ENCODE measurements at places on chromosomes 11 and 22.

DNA sequence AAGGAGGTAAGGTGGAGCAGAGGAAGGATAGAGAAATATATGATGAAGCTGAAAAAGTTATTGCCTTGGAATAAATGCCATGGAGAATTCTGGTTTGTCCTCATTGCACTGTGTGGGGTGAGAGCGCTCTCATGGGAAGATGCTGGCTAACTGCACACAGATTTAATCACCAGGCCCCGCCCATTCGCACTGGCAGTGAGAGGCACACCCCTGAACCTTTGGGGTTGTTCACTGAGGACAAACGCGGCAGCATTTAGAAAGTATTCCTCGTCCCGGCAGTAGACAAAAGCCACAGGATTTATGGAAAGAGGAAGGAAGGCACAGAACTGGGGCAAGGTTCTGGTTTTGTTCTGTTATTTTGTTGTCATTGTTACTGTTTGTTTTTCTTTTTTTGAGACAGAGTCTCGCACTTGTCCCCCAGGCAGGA lies 70.2 kb downstream of the MED15 start:
- no peak for DNase-seq

DNA sequence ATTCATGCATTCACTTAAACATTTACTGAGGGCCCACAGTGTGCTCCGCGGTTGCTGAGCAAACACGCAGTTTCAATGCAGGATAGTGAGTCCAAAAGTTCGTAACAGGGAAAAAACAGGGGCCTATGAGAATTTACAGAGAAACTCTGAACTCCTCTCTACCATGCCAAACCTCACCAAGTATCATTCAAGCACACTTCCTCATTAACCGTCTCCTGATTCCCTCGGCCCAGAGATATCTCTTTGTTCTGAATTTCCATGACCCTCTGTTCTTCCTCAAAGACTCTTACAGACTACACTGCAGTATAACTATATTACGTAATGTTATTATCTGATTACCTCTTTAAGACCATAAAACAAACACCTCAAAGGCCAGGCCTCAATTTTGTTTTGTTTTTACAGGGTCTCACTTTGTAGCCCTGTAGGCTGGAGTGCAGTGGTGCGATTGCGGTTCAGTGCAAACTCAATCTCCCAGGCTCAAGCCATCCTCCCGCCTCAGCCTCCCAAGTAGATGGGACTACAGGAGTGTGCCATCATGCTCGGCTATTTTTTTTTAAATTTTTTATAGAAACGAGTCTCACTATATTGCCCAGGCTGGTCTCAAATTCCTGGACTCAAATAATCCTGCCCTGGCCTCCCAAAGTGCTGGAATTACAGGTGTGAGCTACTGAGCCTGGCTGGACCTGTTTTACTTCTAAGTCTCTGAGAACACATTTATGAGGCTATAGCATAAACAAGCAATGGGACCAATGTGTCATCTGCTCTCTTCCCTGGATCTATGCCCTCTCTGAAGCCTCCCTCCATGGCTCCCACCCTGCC lies 3.6 kb downstream of the HPS4 start:
- no peak for DNase-seq

- DNase-seq: no peak
Measured at GRCh38 chr22:30881361-30882183, 87.0 kb downstream of the MORC2 start.

- DNase-seq: no peak
Measured at GRCh38 chr11:102138223-102138622, 28.0 kb downstream of the YAP1 start.

GRCh38 chr11:44595006-44595405 lies 29.5 kb downstream of the CD82 start:
- no peak for DNase-seq

GRCh38 chr22:24938741-24939341 lies 7.7 kb downstream of the LHFPL7 start:
- no peak for DNase-seq

DNA sequence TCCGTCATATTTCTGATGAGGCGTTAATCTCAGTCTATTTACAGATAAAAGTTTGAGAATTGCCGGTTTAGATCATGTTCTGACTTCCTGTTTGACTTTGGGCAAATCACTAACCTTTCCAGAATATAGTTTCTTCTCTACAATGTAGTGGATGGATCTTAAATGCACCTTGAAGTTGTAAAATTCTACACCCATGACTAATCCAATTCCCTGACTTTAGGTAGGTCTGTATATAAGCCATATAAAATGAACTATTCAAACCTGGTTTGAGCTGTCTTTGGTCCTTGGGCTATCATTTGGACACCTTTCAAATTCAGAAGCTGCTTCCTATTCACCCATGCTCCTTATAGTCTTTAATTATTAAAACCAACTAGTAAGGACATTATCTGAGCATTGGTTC lies 52.2 kb upstream of the BLID start:
- no peak for DNase-seq

DNA sequence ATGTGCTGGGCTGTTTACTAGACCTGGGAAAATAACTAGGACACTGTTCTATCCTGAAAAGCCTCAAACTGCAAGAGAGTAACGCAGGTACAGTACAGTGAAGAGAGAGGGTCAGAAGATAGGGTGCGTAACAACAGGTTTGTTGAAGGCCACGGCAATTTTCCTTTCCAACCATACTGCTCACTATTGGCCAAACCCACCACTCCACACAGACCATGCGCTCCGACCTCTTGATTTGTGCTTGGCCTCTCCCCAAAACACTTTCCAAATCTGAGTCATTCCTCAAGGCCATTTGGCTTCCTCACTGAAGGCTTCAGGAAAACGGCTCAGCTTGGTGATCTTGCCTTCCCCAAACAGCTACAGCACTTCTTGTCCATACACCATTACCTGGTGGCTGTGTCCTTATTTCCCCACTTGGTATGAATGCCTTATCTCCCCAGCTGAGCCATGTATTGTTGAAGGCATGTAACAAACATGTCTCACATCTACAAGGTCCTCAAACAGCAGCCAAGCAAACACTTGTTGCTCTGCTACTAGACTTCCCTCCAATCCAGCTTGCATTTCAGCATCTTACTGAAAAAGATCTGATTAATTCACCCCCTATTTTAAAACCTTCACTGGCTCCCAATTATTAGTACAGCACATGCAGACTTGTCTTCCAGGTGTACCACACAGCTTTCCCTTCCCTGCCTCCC lies 40.9 kb downstream of the TCF20 start:
- DNase-seq: no peak

DNA sequence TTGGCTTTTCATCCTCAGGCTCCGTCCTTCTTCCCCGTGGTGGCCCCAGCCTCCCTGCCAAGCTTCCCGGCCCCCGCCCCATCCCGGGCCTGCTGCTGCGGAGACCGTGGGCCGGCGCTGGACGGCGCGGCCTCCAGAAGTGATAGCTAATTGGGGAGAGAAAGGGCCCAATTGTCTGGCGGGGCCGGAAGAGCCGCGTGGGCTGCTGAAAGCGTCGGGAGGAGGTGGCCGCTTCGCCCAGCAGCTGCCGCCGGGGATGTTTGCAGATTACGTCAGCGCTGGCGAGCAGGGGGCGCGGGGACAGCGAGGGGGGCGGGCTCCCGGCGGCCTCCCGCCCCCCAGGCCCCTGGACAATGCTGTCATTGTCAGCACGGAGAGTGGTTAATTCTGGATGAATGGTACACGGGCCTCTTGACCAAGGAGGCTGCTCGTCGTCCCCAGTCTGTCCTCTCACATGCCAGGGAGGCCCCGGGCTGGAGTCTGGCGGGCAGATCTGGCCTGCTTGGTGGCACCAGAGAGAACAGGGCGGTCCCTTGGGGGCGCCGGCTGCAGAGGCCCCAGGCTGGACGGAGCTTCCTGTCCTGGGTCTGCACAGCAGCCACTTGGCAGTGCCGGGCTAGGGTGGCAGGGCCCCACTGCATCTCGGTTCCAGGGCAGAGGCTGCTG lies 1.6 kb downstream of the SMIM38 start:
- peak; percentile 84 for DNase-seq

- DNase-seq: no peak
Measured at GRCh38 chr22:21876486-21877176, 9.2 kb upstream of the MAPK1 start.

DNA sequence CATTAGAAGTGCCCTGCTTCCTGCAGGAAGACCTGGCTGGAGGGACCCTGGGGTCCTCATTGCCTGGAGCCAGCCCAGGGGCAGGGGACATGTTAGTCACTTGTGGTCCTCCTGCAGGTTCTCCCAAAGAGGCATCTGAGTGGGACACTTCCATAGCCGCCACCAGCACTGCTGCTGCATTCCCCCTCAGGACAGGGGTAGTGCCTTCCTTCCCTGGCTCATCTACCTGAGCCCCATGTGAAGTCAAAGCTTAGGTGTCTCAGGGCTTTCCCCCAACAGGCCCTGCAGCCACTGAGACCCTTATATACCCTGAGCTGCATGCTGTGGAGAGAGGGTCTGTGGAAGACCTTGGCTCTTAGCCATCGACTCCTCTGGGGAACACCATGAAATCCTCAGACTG lies 45.0 kb upstream of the VPREB1 start:
- DNase-seq: no peak

DNA sequence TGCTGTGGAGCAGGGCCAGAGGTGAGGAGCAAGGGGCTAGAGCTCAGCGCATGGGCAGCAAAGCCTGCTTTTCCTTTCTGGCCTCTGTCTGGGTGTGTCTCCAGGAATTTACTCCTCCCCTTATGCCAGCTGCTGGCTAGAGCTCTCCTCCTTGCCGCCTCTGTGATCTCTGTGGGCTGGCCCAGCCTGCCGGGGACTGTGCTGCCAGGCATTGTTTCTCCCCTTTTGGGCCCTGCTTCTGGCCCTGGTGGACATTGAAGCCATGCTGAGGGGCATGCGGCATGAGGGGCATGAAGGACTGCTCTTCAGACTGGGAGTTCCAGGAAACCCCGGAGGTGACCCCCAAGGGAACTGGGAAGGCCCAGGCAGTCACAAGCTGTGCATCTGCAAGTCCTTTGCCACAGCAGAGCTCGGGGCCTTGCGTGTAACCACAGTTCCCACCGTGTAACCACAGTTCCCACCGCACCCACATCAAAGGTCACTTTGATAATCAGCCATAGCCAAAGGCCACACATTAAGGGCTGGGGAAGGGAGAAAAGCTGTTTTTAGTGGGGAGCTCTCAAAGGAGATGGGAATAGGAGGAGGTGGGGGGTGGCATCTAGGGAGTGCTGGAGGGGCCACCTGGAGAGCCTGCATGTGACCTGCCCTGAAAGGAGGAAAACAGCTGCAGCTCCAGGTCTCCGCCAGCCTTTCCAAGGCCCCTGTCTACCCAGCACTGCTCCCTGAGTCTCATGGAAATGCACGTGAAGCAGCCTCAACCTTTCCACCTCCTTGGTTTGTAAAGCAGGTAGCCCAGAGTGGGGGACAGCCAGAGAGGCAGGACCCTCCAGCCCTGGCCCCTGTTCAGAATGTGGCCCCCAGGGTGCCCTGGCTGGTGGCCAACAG lies 62.3 kb downstream of the PPFIBP2 start:
- no peak for DNase-seq

DNA sequence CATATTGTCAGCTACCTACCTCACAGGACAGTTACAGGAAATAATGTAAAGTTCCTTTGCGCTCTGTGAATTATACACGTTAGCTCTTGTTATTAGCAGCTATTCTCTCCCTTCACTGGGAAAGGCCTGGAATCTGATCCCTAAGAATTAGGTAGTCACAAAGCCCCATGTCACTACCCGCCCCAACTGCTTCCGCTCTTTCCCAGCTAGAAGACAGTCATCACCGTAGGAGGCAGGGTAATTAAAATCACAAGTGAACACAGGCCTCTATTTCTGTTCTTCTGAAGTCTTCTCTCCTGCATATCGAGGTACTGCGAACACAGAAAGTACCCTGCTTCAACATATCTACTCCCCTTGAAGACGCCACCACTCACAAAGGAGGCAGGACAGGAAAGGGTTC lies 12.6 kb upstream of the AHNAK start:
- DNase-seq: no peak

DNA sequence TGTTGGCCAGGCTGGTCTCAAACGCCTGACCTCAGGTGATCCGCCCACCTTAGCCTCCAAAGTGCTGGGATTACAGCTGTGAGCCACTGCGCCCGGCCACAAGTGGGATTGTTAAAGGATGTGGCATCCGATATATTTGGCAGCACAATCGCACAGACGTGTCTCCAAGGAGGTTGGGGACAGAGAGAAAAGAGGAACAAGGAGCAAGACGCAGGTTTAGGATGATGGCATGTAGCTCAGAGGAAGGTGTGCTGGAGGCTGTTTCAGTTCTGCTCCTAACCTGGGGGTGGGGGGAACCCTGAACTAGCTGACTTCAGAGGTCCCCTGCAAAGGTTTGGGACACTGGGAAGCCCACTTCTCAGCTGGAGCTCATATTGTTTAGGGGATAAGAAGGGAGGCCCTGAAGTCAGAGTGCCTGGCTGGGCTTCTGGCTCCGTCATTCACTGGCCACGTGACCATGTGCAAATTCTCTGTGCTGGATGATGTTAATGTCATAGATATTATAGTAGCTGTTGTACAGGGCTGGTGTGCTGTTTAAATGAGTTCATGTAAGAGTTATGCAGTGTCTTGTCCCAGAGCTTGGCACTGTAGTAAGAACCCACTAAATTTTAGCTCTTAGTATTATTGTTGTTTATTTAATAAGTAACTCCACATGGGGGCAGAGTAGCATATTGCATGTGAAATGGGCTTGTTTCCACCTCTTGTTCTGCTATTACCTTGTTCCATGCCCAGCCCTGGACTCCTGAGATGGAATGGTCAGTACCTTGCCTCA lies 129.7 kb downstream of the ST3GAL4 start:
- no peak for DNase-seq

DNA sequence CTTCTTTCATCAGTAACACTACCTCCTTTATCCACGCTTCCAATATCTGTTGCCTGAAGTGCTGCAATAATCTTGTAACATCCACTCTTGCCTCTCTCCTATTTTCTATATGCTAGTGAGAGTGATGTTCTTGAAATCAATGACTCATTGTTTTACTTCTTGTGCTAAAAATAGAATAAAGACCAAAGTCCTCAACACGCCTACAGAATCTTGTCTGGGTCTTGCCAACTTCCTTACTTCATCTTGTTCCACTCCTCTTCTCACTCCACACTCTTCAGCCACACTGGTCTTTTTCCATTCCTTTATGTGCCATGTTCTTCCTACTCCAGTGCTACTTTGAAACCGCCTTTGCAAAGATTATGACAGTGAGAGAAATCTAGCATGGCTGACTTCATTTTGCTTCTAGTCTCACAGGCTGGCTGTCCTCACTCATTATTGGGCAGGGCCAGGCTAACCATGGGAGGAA lies 136.4 kb downstream of the CCDC81 start:
- no peak for DNase-seq

DNA sequence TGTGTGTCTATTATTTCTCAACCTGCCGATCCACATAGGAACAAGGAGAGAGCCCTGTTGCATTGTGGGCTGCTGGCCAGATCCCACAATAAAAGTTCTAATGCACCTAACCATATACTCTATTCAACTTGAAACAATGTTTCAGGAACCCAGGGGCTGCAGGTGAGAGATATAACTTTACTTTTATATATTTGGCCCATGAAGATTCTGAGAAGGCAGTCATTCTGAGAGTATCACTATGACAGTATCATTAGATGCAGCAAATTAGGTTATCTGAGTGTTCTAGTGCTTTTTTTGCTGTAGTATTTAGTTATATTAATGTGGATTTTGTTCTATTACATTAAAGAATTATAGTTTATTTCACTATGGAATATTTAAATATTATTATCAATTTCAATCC lies 655.1 kb upstream of the ARHGAP42 start:
- DNase-seq: no peak

GRCh38 chr22:32411402-32411801 lies 645 bp downstream of the RTCB start:
- no peak for DNase-seq

Data from left forelimb (tissue), 1 donor.